ENCODE measurements at places on chromosomes 7 and 10.
A peak's percentile ranks its signal among the peaks of the same experiment; 100 is the strongest.

- DNase-seq = no peak
Measured at GRCh38 chr7:3280445-3280844, 20.6 kb upstream of the SDK1 start.

GRCh38 chr7:139618482-139619366 is 95.2 kb downstream of the CLEC2L start:
- DNase-seq = peak; percentile 31

GRCh38 chr7:159246702-159247480 is 102.2 kb upstream of the VIPR2 start:
- no peak for DNase-seq

DNA sequence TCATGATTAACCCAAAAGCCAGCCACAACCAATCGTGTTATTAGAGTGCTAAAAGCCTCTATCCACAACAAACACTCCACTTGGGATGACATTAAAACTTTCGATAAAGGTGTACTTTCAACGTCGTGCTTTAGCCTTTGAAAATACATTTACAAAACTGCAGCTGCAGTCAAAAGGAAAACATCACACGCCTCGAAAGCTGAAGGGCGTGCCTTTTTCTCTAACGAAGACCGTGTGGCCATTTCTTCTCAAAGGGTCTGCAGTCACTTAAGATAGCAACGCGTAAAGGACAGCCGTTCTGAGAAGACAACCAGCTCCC is 1.1 kb downstream of the ARHGAP12 start:
- DNase-seq = no peak

DNA sequence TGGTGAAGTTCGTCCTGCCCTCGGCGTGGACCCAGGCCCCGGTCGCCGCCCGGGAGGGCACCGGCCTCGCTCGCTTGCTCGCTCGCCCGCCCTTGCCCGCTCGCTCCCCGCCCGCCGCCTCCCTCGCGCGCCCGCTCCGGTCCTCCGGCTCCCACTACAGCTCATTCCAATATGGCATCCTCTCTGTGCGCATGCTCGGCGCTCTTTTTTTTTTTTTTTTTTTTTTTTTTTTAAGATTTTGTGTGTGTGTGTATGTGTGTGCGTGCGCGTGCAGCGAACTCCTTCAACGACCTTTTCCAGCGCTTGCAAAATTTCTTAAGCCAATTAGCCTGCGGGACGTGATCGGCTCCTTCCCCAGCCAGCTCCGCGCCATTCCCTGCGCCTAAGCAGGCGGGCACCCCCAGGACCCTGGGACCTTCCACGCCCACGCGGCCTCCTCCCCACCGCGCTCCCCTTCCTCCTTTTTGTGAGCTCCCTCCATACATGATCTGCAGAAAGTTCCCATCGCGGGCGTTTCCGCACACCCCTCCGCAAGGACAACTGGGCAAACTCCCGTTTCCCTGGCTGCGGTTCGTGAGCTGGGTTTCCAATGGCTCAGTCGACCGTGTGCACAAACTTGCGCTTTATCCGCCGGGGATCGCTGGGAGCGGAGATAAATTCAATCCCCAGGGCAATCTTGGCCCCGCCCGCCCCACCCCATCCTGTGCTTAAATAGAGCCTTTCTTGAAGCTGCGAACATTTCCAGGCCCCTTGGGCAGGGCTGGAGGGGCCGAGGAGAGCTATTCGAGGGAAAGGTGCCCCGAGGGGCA is at the start of gene SFMBT2:
SFMBT2 (minus strand) TSS at position 173 of the 809 bp plus-strand sequence. CDS start 29,136 bp downstream, outside the sequence.
- DNase-seq = no peak

GRCh38 chr7:141610671-141611070 is 59.5 kb downstream of the AGK start:
- no peak for DNase-seq

DNA sequence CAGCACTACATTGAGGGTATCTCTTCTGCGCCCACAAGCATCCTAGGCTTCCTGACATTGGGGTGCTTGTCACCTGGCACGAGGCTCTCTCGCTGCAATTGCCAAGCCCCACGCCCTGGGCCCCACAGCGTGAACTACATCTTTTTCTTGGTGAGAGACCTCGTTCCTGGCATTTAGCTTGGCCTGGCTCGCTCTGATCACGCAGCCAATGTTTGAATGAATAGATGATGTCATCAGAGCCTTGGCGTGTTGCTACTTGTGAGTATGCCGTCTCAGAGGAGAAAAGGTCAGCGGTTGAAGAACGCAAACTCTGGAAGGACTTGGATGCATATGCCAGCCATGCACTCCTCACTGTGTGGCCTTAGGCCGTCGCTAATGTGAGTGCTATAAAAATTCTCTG is 150.2 kb upstream of the AUTS2 start:
- DNase-seq = no peak

DNA sequence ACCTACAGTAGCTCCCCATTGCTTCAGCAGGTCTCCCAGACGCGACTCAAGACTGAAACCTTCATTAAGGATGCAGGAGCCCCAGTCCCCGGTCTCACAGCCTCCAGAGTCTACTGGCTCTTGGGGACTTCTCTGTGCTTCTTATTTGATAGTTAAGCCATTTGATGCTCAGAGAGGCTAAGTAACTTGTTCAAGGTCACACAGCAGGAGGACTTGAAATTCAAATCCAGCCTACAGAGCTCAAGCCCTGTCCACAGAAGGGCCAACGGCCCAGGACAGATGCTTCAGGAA is 21.2 kb upstream of the ZMIZ1 start:
- DNase-seq = no peak

GRCh38 chr10:71511206-71511605 is 114.5 kb downstream of the CDH23 start:
- no peak for DNase-seq

- DNase-seq = no peak
Measured at GRCh38 chr7:12490107-12490688, 80.3 kb upstream of the SCIN start.

GRCh38 chr10:100882671-100883311 is 30.0 kb upstream of the SLF2 start:
- DNase-seq = no peak

DNA sequence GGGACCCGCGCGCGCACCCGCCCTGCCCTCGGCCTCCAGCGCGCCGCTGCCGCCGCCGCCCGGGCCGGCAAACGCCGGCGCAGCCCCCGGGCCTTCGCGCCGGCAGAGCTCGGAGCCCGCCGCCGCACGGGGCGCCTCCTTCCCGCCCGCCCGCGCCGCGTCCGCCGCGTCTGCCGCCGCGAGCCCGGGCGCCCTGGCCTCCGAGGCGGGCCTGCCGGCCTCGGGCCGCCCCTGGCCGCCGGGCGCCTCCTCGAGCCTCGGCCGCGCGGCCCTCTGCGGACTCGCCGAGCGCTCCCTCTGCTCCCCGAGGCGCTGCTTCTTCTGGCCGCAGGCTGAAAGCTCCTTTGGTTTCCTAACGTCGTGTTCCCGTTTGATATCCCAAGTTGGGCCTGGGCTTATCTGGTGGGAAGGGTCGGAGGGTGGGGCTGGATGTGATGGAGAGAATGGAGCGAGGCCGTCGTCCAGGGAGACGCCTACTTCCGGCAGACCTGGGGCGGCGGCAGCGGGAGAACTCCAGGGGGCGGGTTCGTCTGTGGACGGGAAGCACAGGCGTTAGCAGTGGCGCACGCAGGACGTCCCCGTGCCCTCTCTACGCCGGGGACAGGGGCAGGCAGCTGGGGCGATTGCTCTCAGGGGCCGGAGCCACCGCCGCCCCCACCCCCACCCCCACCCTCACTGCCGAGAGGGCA is 221.0 kb downstream of the PHTF2 start:
- DNase-seq = no peak

DNA sequence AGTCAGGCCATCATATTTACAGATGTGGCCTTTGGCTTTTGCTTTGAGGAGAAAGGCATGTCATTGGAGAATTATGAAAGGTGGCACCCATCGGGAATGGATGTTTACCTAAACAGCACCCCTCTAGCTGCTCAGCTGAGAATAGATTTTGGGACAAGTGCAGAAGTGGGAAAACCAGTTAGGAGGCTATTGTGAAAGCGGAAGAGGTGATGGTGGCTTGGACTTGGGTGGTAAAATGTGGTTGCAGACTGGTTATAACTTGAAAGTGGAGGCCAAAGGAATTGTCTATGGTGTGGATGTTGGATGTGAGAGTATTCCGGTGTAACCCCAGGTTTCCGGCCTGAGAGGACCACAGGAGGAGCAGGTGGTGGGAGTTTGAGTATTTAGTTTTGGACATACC is 5.2 kb upstream of the SLC12A9 start:
- DNase-seq = no peak

- no peak for DNase-seq
Measured at GRCh38 chr10:32095116-32095733, 39.0 kb upstream of the KIF5B start.

DNA sequence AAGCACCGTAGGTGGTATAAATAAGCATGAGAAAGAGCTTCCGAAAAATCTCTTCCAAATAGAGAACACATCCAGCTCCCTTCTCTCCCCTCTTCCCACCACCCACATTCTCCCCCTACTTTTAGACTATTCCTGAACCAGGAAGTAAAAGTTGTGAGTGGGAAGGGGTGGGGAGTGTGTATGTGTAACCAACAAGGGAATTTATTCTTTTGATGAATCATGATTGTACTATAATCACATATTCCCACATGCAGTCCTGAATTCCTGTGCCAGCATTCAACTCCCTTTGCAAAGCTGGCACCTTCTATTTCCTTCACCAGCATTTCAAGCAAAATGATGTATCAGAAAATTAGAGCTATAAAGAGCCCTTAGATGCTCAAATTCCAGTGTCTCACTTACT is 230.6 kb upstream of the CHRM2 start:
- no peak for DNase-seq

- DNase-seq = no peak
Measured at GRCh38 chr10:51377932-51378599, 303.8 kb downstream of the PRKG1 start.

- no peak for DNase-seq
Measured at GRCh38 chr10:4103603-4104002, 318.6 kb upstream of the KLF6 start.

- DNase-seq = no peak
Measured at GRCh38 chr10:101879456-101880231, 36.0 kb upstream of the KCNIP2 start.

- DNase-seq = no peak
Measured at GRCh38 chr7:124643311-124643811, 122.2 kb downstream of the GPR37 start.

- no peak for DNase-seq
Measured at GRCh38 chr7:71544816-71545215, 412.9 kb downstream of the GALNT17 start.

DNA sequence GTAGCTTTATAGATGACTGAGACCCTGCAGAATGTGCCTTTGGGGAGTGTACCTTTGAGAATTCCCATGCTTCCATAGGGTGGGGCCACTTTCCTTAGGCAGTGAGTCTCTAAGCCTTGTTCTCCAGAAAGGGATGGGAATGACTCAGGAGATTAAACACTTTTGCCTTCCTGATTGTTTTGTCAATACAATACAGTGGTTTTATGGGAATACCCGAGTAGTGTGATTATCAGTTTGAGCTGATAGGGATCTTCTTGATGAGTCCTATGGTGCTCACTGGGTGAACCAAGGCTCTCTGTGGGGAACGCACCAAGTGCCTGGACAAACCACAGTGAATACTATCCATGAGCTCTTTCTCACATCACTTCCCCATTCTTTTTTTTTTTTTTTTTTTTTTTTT is 6.3 kb downstream of the MYOF start:
- DNase-seq = no peak

GRCh38 chr7:157011333-157012112 is 1.1 kb upstream of the MNX1 start:
- no peak for DNase-seq

DNA sequence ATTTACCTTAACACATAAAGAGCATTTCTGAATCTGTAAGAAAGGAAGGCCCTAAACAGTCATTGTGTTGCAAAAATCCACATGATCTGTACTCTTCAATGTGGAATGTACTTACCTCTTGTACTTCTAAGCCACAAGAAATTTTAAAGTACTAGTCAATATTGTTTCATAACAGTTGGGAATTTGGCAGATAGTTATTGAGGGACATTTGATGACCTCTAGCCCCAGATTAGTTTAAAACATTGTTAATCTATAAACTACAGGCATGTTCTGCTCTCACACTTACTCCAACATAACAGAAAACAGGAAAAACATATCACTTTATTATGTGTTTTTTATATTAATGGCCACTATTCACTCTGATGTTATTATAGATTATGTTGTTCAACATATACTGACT is 985.7 kb upstream of the LRRTM3 start:
- no peak for DNase-seq

- no peak for DNase-seq
Measured at GRCh38 chr10:72175149-72175548, 40.7 kb upstream of the ANAPC16 start.

GRCh38 chr10:28250782-28251181 is 52.1 kb downstream of the MPP7 start:
- no peak for DNase-seq

DNA sequence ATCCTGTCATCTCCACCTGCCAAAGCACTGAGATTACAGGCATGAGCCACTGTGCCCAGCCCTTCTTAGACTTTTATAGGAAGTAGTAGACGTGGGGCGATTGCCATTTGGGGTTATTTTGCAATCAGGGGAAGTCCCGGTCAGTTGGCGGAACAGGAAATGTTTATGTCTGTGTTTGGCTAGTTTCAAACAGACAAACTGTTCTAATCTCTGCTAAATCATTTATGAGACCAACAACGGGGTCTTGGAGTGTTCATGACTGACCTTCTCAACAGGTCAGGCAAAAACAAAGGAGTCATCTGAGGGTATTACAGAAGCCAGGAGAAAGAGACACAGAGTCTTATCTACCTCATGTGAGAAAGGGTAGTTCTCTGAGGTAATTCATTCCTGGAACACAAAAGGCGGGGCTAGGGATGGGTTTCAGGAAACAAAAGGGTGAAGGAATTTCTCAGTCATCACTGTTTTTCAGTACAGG is 6.6 kb upstream of the TPK1 start:
- DNase-seq = no peak

DNA sequence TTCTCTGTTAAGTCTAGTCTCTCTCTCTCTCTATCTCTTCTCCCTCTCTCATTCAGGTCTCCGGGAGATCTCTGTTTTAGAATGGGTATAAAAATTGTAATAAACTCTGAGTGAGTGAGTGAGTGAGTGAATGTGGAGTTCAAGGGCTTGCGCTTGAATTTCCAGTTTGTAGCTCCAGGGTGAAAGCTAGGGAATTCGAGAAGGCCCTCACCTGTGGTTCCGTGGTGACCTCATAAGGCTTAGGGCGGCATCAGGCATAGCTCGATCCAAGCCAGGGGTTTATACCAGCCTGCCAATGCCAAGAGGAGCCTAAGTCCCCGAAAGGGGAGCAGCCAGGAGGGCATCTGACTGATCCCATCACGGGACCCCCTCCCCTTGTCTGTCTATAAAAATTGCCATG is 456 bp downstream of the AKR1B15 start:
- DNase-seq = no peak
